Stimulated activated CD4-positive, alpha-beta T cell treated with anti-CD3 and anti-CD28 coated beads, Interleukin-2, amount 100 ng/mL, for 48 hours (primary cell): ENCODE measurements at places on chromosomes 4 and X.

GRCh38 chr4:183450108-183450507 lies 5.7 kb downstream of the CDKN2AIP start:
- DNase-seq, result no peak

DNA sequence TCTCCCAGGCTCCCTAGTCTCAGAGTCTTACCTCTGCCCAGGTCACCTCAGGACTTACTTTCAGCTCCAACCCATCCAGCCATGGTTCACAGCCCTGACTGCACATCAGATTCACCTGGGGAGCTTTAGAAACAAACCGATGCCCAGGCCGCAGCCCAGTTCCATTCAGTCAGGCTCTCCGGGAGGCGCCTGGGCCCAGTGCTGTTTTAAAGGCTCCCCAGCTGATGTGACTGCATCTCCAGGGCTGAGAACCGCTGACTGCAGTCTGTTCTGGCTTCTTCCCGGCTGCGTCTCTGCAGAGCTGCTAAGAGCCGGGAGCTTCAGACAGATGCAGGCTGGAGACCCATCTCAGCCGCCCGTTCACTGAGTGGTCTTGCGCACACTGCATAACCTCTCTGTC lies 44.4 kb upstream of the LGI2 start:
- no peak for DNase-seq

GRCh38 chr4:185712350-185713024 lies 99.5 kb downstream of the SORBS2 start:
- no peak for DNase-seq

- no peak for DNase-seq
Measured at GRCh38 chr4:10673817-10674369, 10.7 kb downstream of the CLNK start.
